ENCODE measurements at places on chromosomes 7 and 10.

DNA sequence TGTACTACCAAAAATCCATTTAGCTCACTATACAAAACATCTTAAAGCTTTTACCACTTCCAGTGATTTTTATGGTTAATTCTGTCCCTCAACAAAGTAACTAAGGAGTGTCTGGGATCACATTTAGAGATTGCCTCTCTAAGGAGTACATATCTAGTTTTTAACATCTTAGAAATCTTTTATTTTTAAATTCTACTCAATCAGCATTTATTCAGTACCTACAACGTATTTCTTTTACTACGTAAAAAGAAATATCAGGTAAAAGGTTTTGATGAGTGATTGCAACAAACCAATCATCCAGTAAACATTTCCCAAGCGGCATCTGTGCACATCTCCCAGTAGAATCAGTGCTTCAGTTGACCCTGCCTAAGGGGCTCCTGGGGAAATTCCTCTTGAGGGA, 31.9 kb downstream of the LAMB1 start:
- DNase-seq = no peak

GRCh38 chr10:46329690-46330016, 42.9 kb downstream of the ANTXRL start:
- no peak for DNase-seq

DNA sequence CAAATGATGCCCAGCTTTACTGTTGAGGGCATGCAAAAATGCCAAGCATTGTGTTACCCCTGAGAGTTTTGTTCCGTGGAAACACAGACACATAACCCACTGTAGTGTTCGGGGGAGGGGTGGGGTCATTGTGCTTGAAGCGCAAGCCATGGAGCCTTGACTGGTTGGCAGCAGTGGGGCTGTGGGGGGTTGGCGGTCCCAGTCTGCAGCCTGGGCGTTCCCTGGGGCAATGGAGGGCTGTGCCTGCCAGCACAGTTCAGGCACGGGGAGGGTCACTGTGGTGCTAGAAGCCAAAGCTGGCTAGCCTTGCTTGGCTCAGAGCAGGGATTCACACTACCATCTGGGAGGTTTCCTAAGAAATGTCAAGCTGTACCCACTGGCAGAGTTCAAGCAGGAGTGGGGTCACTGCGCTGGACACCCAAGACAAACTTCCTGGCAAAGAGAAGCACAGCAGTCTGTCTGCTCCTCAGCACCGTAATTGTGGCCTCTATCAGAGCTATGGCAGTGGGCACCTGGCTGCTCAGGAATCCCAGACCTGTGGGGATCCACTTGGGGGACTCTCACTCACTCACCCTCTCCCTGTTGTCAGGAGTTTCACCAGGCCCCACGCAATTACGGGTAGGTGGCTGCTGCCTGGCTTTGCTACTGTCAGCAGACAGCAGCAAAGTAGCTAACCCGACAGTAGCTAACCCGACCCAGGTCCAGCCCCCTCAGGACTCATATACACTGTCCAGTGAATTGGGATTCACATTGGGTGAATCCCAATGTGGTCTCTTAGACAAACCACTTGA, 292.4 kb downstream of the ZWINT start:
- no peak for DNase-seq

GRCh38 chr10:76899490-76899889, 738.1 kb downstream of the KCNMA1 start:
- no peak for DNase-seq

- no peak for DNase-seq
These were observed 112.5 kb upstream of the WDR11 start for GRCh38 chr10:120738658-120739057.

- DNase-seq = no peak
These were observed 153.5 kb upstream of the MTPN start for GRCh38 chr7:136130511-136131303.

DNA sequence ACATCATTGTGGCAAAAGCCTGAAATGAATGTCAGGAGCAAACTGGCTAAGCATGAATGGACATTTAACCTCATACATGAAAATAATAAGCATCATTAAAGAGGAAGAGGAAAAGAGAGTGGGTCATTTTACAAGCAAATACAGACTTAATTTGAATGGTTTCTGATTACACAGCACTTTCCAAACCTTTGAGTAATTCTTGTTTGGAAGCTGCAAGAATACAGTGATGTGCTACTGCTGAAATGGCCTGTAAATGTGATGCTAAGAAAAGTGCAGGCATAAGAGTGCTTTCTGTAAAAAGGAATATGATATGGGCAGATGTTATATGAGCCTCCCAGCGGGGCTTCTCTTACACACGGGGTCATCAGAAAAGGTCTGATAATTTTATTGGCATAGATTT, 30.2 kb downstream of the TAS2R16 start:
- DNase-seq = no peak

All from esophagus squamous epithelium (tissue), 5 donors.